ENCODE measurements at places on chromosomes 4 and X. TPM values are rescaled to one million over a fixed set of nuclear protein-coding genes. Genes with fewer than 3 reads are reported as not detected.

GRCh38 chr4:165325732-165326512, 1.5 kb upstream of the MSMO1 start:
- DNase-seq: peak; percentile 40

The GAGE2A gene
- polyA plus RNA-seq: not detected

- no peak for DNase-seq
These were observed 88.9 kb downstream of the UBE2K start for GRCh38 chr4:39786838-39787237.

The LYAR gene
- polyA plus RNA-seq: 19.5 TPM

DNA sequence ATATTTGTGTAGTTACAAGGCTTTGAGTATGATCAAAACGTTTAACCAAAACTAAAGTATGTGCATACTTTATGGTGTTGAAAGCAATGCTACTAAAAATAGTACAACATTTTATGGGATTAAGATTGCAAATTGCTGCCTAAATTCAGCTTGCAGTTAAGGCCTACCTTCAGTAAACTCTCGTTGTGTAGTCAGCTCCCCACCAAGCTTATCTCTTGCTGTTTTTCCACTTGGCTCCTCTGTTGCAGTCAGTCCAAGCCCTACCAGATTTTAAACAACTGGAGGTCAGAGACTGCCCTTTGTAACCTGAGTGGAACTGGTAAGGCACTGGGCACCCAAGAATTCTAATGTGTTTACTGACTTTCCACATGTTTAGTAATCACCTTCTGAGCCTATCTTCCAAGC, 25.7 kb downstream of the AFF1 start:
- DNase-seq: no peak

The CSAG1 gene
- polyA plus RNA-seq: not detected

The ARSH gene
- 0.02 TPM for polyA plus RNA-seq

GRCh38 chr4:105193536-105193935, 46.9 kb downstream of the TET2 start:
- no peak for DNase-seq

DNA sequence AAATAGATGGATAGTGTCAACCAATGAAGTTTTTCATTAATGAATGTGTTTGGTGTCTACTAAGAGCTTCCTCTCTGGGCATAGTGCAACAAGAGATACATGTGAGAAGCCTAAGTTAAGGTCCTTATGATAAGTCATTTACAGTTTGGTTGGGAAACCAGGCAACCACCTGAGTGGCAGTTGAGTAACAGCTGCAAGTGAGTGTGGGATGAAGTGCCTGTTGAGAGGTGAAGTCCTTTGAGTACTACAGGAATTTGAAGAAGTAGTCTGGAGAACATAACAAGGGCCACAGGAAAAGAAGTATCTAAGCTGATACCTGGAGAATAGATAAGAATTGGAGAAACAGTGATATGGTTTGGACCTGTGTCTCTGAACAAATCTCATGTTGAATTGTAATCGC, 48.5 kb upstream of the FRMPD4 start:
- DNase-seq: no peak

DNA sequence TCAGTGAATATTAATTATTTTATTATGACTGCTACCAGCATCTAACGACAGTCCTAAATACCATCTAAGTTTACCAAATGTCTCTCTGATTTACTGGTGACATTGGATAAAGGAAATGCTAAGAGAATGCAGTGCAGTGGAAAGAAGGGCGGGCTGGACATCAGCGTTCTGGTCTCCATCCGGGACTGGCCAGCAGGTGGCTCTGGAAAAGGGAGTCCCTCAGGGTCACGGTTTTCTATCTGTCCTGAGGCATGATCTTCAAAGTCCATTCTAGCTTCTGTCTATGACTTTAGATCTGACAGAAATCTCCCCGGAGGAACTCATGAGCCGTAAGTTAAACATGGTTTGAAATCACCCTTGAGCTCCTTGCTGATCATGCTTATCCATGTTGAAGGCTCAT, 3.3 kb downstream of the TRIM2 start:
- DNase-seq: no peak

GRCh38 chr4:81207828-81208227, 7.2 kb downstream of the PRKG2 start:
- DNase-seq: no peak

GRCh38 chr4:179441596-179441995, 1999.4 kb upstream of the AGA start:
- no peak for DNase-seq

The FGFBP2 gene
- 2.8 TPM for polyA plus RNA-seq

- no peak for DNase-seq
These were observed 62.2 kb upstream of the GPM6A start for GRCh38 chr4:175874306-175874705.

The DACH2 gene
- not detected for polyA plus RNA-seq

The TSPAN7 gene
- 36.4 TPM for polyA plus RNA-seq

The NAAA gene
- polyA plus RNA-seq: 8.1 TPM

The ACE2 gene
- 0.53 TPM for polyA plus RNA-seq

- DNase-seq: no peak
These were observed 216.1 kb upstream of the PSAPL1 start for GRCh38 chr4:7650606-7651385.

GRCh38 chr4:14149176-14150053, 521.9 kb upstream of the BOD1L1 start:
- peak; percentile 82 for DNase-seq

DNA sequence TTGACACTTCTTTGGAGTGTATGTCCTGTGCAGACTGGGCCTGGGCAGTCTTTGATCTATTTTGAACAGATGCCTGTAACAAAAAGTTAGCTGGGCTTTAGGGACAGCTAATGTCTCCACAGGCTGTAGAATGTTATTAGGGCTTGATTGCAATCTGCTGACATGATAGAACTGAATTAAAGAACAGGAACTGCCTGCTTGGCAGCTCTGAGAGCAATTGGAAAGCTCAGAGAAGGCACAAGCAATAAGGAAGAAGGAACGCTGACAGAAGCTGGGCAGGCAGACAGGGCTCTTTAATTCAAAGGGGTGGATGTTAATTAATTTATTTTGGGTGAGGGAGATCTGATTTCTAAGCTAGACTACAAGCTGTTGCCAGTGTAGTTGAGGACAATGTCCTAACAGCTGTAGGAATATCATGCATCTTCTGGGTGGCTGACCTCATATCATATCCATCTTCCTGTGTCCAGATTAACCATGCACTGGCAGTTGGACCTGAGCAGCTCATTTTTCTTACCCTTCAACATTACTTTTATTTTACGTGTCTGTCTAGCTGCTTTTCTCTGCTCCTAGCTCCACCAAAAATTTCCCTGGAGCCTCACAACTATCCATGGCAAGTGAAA, 20.7 kb upstream of the GRXCR1 start:
- no peak for DNase-seq

The KLB gene
- polyA plus RNA-seq: 0.26 TPM

DNA sequence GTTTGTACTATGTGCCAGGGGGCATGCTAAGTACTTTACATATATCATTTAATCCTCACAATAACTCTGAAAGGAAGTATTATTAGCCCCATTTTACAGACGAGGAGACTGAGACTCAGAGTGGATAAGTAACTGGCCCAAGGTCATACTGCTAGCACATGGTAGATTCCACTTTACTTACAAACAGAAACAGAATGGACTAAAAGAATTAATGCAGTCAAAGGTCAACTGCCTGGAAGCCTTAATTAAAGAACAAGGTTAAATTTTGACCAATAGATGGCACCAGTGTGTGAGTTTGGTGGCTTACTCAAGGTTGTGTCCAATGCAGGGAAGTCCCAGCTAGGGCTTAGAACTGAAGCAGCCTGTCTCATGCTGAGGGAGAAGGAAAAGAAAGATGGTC, 4.7 kb downstream of the RIPPLY1 start:
- peak; percentile 65 for DNase-seq

GRCh38 chrX:135596495-135596894, 76.0 kb downstream of the INTS6L start:
- peak; percentile 25 for DNase-seq

DNA sequence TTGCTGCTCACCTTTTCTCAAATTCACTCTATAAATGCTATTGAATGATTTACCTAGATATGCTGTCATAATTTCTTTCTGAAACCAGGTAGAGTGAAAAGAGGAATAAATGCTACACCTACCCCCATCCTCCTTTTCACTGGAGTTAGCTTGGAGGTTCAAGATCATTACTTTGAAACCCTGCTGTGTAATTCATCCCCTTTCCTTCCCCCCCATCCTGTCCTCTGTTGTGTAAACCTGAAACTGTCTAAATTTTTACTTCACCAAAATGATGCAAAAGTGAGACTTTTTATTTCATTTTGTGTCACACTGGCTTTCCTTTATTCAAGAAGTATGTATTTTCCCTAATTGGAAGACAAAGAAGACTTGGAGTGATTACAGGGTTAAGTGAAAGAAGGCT, 5.4 kb downstream of the ZCCHC18 start:
- DNase-seq: no peak

GRCh38 chr4:74237425-74237966, 70.8 kb upstream of the EPGN start:
- no peak for DNase-seq

GRCh38 chr4:15162465-15163283, 160.4 kb downstream of the CPEB2 start:
- DNase-seq: peak; percentile 54

DNA sequence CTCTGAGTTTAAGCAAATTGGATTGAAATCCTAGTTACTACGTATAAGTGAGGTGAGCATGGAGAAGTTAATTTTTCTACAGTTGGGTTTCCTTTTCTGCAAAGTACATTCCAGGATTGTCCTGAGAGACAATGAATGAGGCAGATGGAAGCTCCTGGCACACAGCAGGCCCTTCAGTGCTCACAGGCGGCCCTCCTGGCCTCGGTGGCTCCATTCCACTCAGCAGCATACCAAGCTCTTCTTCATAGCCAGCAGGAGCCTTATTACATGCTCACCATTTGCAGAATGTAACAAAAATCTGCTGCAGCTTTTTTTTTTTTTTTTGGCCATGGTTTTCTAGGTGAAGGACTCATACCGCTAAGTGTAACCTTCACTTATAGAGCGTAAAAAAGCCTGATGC, 113.2 kb upstream of the FAM9B start:
- DNase-seq: no peak

Data from lung (tissue), 17 donors.